ENCODE measurements at places on chromosomes 1 and 21.

DNA sequence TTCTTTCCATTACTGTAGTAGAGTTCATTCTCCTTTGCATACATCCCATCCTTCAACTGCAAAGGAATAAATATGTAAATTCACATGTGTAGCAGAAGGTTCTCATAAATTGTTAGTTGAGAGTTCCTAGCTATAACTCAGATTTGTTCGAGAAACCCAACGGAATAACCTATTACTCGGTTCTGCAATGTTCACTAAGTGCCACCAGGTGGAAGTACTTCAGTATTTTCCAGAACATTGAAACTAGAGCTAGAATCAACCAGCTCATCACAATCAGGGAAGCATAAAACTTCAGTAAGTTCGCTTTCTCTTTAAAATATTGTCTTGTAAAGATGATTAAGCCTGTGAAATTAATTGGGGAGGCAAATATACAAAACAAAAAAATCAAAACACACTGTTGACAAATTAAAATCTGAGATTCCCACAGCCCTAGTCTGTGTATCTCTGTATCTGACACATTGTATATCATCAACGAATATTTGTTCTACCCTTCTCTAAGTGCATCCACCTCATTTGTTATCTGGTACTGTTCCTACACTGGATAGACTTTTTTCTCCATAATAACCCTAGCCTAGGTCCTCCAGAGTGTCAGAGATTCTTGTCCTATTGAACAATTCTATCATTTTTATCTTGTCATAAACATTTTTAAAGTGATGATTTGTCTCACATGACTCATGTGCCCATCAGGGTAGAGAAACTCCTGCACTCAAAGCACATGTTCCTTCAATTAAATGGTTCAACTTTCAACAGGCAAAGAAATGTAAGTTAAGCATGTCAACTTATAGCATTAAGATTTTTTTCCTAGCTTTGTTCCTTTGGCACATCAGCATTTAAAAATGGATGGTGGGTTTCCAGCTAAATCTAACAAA, 31.9 kb downstream of the MROH9 start:
- no peak for DNase-seq

GRCh38 chr1:43844114-43844513, 89.5 kb upstream of the ARTN start:
- no peak for DNase-seq

GRCh38 chr1:215181518-215181917, 99.0 kb downstream of the KCNK2 start:
- DNase-seq = no peak

DNA sequence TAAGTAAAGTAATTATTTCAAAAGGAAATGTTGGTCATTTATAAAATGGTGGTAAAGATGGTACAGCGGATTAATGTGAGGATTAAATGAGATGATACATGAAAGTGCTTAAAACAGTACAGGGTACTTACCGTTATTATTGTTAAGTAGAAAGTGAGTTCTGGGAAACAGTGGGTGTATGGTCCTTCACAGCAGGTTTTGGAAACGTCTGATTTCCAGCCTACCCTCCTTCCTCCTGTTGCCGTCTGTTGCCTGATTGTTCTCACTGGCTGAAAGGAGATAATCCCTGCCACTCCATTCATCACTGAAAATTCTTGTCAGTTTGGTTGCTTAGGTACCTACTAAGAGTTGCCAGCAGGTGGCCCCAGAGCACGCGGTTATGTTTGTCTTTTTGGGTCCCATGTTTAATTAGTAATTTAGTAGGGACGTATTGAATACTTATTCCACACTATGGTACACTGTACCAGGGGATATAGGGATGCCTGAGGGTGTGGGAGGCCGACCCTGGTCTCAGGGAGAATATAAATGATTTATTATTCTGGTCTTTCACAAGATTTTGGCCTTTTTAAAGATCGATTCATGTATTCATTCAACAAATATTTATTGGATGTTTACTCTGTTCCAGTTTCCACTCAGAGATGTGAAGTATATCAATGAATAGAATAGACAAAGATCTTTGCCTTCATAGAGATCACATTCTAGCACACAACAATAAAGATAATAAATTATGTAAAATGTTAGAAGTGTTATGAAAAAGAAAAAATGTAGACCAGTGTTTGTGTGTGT, 30.8 kb upstream of the RPTN start:
- DNase-seq = no peak

GRCh38 chr1:25620211-25620610, 3.6 kb downstream of the MAN1C1 start:
- no peak for DNase-seq

- DNase-seq = no peak
Observed at GRCh38 chr21:17390569-17390968, 122.3 kb upstream of the CXADR start.

- DNase-seq = no peak
Observed at GRCh38 chr1:52240592-52241210, 98.8 kb downstream of the ZFYVE9 start.

DNA sequence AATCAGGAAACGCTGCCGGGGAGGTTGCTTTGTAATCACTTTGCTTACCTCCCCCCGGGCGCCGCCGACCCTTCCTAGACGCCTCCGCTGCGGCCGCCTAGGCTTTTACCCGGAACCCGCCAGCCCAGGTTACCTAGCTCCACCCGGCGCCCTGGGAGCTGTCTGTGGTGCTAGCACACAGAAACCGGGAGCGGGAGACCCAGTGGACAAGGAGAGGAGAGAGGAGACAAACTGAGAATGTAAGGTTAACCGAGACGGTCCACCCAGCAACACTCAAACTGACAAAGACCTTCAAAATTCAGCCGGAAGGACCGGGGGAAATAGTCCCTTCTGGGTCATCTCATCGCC, 9.8 kb downstream of the BARHL2 start:
- DNase-seq = no peak

GRCh38 chr1:216181590-216181989, 241.7 kb downstream of the USH2A start:
- DNase-seq = no peak

GRCh38 chr1:111436726-111437125, 9.2 kb upstream of the OVGP1 start:
- no peak for DNase-seq

DNA sequence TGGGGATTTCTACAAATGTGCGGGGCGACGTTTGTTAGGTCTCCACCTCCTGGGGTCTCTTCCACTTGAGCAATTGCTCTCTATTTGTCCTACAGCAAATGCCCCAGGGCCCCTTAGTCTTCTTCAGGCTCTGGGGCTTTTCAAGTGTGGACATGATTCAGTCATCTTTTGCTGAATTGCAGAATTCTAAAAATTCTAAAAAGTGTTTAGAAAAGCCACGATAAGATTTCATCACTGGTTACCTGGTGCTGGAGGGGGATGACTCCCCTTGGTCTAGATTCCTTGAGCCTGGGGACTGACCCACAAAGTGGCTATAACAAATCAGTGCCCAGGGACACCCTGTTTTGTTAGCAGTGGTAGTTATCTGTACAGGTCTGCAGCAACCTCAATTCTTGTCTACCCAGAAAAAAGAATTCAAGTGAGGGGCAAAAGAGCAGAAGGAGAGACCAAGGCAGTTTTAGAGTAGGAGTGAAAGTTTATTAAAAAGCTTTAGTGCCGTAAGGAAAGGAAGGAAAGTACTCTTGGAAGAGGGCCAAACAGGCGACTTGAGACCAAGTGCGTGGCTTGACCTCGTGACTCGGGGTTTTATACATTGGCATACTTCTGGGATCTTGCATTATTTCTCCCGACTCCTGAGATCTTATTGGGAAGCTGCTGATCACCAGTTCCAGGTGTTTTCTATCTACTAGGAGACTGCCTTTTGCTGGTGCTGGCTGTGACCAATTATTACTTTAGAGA, 25.2 kb downstream of the PROK1 start:
- no peak for DNase-seq

GRCh38 chr1:39835110-39835509, 46.4 kb upstream of the BMP8B start:
- DNase-seq = no peak

DNA sequence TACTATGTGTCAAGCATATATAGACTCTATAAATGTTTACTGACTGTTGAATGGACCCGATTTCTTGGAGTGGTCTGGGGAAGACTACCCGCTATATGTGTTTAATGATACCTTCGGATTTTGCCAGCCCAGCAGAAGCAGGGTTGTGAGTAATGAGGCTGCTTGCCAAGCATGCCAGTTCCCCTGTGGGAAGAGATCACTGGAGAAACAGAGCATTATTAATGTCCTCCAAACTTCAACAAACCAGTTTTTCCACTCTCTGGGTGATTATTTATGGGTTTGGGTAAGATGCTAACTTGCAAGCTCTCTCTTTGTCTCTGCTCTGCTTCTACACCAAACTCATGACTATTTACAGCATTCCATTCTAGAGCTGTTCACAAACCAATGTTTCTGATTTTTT, 25.1 kb upstream of the PHGDH start:
- DNase-seq = no peak

DNA sequence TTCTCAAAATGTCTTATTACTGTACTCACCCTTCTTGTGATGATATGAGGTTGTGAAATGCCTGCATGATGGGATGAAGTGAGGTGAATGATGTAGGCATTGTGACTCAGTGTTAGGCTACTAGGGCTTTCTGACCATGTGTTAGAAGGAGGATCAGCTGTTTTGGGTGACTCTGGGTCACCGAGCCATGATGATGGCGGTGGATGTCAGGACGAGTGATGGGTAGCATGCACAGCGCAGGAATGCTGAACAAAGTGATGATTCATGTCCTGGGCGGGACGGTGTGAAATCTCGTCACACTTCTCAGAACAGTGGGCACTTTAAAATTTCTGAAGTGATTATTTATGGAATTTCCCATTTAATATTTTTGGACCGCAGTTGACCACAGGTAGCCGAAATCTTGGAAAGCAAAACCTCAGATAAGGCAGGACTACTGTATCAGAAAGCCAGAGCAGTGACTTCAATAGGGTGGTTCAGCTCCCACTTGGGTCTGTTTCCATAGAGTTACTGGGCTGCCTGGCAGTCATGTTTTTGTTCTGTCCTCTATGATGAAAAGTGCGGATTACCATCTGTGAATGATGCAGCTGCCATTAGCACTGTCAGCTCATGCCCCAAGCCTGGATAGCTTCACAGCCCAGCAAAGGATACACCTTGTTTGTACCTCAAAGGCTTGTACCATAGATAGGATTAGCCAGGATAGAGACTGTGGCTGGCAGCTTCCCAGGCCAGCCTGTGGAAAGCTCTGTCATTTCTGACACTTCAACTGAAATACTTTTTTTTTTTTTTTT, 26.6 kb downstream of the IL6R start:
- DNase-seq = no peak

DNA sequence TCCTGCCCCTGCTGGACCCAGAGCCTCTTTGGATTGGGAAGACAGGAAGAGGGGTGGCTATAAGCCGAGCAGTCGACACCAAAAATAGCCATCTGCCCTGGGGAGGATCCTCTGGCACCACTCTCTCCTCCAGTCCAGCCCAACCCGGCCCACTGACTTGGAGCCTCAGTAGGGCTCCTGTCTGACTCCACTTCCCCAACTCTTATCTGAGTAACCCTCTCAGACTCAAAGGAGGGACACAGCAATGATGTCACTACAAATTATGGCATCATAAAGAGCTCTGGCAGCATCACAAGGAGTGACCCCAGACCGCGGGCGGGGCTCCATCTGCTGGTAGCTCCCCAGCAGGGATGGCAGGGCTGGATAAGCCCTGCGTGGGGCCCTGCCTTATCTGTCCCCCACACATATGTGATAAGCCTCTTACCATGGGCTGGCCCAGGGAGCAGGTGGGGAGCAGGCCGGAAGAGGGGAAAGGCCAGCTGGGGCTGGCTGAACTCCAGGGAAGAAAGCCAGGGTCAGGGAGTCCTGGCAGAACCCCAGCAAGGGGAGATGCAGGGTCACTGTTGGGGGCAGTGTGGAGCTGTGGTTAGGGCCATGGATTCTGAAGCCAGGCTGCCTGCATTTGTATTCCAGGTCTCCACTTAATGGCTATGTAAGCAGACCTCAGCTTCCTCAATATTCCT, 4.6 kb upstream of the SLC6A9 start:
- DNase-seq = no peak

DNA sequence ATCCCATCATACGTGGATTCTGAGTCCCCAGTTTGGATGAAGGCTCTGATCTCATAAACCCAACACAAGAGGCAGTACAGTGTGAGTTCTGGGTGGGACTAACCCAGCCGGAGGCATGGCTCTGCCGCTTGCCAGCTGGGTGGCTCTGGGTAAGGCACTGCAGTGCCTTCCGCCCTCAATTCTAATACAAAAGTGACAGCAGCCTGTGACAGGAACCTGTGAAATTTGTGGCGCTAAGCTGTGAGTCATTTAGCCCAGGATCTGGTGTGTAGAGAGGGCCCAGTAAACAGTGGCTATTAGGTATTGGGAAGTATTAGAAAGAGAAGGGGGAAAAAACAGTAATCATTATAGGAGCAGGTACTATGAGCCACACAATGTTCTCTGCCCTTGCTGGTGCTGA, 23.3 kb downstream of the HSPG2 start:
- DNase-seq = no peak

GRCh38 chr1:75668813-75669212, 55.7 kb upstream of the ACADM start:
- no peak for DNase-seq

DNA sequence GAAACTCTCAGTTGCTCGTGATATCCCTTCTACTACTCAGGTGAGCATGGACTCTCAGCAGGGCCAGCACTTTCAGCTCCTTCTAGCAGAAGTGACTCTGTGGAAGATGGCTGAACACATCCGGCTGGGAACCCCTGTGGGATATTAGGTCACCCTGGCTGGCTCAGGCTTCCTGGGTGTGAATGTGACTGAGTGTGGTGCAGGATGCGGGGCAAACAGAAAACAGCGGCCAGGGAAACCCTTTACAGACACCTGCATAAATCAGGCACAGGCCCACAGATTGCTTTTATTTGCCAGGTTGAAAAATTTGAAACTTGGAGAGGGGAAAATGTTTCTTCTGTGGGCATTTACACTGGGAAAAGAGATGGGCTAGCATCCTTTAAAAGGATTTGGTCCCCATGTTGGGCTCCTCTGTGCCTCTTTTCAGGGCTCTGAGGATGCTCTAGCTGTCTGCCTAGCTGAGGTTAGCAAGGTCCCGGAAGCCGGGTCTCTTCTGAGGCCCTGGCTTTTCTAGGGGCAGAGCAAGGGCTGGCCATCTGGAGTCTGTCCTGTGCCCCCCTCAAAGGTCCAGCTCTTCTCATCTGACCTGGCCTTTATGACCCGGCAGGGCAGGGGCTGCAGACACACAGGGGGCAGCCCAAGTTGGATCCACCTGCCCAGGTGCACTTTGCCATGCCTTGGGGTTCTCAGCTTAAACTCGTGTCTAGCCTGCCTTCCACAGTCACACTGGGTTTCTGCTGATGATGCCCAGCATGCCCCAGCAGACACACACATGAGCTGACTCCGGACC, 243.0 kb downstream of the SIPA1L2 start:
- DNase-seq = no peak

- no peak for DNase-seq
Observed at GRCh38 chr1:107833061-107833460, 131.9 kb downstream of the VAV3 start.
